ENCODE measurements at places on chromosomes 7 and 10.

- no peak for DNase-seq
Measured at GRCh38 chr10:78742730-78743615, 325.8 kb upstream of the ZMIZ1 start.

DNA sequence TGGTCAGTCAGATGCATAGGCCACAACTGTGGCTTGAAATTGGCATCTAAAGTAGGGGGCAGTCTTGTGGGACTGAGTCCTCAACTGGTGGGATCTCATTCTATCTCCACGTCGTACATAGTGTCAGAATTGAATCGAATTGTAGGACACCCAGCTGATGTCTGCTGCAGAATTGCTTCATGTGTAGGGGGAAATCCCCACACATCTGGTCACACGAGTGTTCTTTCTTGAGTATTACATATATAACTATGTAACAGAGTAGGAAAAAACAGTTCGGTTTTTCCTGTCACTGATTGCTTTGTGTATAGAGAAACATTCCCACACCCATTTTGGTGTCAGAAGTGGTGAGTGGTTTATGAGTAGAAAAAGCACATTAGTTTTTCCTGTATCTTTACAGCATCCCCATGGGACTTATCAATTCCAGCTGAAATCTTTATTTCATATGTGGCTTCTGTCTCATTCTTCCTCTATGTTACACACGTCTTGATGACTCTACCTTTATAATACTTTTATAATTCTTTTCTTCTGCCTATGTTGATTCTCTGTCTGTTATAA, 79.4 kb upstream of the PCGF5 start:
- no peak for DNase-seq

- DNase-seq = no peak
Measured at GRCh38 chr7:155471718-155472117, 13.8 kb downstream of the EN2 start.

GRCh38 chr7:107145067-107145838, 23.6 kb upstream of the HBP1 start:
- no peak for DNase-seq

DNA sequence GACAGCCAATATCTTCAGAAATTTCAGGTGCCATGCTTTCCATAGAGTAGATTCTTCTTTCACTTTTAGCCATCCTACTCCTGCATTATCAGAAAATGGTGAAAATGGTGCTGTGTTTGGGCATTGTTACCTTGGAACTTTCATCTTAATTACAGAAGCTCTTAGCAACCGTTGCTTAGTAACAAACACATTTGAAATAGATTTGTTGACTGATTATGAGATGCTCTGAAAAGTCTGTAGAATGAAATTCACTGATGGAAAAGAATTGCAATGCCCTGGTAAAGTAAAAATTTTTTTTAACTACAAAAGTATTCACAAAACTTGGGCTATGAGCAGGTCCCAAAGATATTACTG, 249.3 kb upstream of the NEBL start:
- DNase-seq = no peak

- DNase-seq = no peak
Measured at GRCh38 chr10:79140085-79140793, 71.5 kb downstream of the ZMIZ1 start.

GRCh38 chr7:135713836-135714470, 14.0 kb downstream of the SLC13A4 start:
- no peak for DNase-seq

DNA sequence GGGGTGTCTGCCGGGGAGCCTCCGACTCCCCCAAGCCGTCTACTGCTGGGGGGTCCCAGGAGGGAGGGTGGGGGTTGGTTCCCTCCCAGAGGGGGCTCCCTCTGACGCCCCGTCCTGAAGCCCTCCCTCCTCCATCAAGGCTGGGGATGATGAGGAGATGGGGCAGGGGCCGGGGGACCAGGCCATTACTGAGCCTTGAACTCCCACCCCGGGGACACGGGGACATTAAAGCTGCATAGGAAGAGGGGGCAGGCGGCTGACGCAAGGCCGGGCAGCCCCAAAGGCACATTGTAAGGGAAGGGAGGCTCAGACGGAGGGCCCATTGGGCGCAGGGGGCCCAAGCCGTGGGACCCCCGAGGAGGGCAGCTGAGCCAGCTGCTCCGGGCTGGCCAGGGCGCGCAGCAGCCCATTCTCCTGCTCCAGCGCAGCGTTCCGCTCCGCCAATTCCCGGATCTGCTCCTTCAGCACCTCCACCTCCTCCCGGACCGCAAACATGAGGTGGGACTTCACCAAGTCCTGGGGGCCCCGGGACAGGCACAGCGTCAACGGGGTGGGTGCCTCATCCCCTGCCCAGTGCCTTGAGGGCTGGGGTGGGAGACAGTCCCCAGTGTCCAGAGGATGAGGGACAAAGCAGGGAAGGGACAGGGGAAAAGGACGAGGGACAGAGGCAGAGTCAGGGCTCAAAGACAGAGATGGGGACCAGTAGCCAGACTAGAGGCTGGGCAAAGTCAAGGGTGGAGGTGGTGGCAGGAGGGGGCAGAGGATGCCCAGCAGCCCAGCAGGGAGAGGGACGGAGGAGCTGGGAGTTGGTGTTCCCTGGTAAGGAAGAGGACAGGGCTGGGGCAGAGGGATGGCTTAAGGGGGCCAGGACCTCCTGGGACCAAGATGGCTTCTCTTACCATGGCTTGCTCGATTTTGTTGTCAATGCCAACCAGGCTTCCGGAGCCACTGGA, 2.9 kb upstream of the SPACDR start:
- DNase-seq = no peak

DNA sequence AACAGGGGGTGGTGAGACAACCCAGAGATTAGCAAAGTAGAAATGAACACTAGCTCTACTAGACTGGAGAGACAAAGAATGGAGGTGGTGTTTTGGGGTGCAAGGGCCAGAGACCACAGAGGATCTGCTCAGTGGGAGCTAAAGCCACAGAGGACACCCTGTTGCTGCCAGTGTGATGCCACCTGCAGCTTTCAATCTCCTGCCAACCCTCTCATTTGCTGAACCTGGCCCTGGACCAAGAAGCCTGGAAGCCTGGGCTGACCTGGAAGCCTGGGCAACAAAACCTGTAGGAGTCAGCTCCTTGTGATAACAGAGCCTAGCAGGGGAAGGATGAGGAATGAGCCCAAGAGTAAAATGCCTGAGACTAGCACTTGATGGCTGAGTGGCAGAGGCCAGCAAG, 81.1 kb upstream of the ADO start:
- no peak for DNase-seq

DNA sequence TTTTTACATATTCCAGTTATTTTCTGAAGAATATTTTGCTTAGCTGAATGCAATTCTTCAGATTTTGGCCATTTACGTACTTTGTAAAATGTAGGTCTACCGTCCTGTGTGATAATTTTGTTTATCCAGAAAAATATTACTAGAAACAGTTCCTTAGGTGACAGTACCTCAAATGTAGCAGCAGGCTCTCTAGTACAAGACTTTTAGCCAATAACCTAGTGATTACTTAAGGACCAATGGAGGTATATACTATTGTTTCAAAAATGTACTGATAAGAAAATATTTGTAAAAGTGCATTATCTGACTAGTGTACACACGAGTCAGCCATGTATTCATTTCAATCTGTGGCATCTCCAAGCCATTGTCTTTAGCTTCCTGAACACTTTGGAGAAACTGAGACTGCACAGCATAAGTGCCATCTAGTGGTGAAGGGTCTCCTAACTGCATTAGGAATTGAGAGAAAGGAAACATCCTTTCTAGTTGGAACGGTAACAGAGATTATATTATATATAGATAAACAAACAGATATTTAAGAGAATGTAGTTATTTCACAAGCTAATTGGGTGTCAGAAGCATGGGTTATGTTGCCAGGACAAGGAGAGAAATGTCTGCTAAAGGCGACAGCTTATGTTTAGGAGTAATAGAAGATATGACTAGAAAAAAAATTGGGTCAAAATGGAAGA, 23.7 kb downstream of the RTKN2 start:
- peak; percentile 52 for DNase-seq

- DNase-seq = no peak
Measured at GRCh38 chr10:62916141-62916603, 100.0 kb upstream of the EGR2 start.

DNA sequence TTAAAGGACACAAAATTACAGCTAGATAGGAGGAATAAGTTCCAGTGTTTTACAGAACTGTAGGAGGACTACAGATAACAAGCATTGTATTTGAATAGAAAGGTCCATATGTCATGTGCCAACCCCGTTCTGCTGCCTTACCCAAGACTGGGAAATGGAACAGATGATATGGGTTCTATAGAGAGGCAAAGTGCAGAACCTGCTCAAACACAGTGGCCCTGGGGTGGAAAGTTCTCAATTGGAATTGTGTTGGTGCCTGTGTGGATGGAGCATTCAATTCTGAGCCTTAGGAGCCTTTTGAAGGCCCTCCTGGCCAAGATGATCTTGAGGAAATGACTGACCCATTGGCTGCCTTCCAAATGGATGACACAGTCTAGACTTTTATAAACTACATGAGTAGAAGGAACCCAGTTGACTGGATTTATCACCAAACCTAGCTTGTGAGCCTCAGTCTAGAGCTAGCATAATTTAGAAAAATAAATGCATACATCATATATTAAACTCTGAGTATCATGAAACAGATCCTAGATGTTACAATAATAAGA, 4.1 kb upstream of the PRSS1 start:
- DNase-seq = no peak

- peak; percentile 70 for DNase-seq
Measured at GRCh38 chr10:100826031-100826651, 80.8 kb downstream of the PAX2 start.

DNA sequence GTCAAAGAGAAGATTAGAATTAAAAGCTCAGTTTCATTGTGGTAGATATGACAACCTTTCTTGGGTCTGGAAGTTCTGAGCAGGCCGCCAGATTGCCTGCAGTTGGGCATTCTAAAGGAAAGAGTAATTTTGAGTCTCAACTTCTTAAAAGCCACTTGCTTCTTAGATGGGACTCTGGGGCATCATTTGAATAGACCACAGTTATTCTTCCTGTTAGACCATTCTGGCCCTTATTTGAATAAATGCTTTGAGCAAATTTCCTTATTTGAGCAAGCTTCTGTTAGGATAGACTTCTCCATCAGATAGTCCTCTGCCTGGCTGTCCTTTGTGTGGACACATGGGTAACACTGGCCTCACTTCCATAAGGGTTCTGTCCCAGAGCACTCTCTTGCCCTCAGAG, 40.2 kb downstream of the SND1 start:
- no peak for DNase-seq

- DNase-seq = no peak
Measured at GRCh38 chr10:62323751-62324150, 50.4 kb upstream of the ZNF365 start.

- no peak for DNase-seq
Measured at GRCh38 chr7:100602889-100603725, 944 bp downstream of the PCOLCE start.

DNA sequence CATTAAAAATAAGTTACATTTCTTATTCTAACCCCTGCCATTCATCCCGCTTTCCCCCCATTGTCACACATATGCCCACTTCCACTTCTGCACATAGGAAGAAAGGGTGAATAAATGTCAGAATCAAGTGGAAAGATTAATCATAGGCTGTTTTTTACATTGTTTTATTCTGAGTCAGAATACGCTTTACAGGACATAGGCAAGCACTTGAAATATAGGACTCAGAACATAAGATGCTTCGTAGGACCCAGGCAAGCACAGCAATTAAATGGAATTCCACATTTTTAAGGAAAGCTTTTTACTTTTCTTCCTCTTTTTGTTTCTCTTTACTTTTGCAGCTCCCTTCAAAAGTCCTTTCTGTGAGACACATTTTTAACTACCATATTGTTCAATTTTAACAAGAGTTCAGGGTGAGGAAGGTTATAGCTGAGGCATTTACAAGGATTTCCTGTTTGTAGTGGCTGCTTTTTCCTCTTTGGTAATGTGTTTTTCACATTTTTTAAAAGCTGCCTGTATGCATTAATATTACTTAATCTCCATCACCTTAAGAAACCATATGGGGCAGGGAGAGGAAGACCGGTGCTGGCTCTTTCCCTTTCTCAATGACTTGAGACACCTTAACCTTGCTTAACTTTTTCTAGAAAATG, 130.0 kb downstream of the TES start:
- DNase-seq = no peak

DNA sequence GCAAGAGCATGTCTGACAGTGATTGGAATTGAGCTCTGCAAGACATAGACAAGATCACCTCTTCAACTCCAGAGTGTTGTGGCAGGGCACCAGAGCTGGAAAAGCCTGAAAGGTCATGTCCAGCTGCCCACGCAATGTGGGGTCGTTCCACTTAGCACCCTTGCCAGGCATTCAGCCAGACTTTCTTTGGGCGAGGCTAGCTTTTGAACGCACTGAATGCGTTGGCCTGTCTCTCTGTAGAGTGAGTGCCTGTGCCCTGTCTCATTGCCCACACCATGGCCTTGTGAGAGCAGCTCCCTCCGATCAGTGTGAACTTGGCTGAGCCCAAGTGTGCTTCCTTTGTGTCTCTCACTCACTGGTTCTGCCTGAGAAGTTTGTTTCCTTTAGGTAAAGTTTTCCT, 23.3 kb downstream of the UBTD1 start:
- no peak for DNase-seq

DNA sequence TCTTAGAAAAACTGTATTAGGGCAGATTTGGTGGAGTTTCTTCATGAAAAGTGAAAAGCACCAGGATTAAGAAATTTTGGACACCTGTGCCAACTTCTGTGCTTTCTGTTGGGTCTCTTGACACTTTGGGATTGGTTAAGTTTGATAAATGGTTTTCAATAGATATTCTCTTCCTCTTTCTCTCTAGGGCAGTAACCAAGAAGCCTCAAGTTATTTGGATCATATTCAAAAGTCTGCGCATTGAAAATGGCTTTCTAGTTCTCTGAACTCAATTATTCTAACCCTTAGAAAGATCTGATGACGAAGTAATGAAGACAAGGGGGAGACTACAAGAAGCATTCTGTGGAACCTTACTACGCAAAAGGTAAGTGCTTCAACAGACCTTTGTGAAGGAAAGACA, 144.0 kb upstream of the CCDC6 start:
- no peak for DNase-seq

DNA sequence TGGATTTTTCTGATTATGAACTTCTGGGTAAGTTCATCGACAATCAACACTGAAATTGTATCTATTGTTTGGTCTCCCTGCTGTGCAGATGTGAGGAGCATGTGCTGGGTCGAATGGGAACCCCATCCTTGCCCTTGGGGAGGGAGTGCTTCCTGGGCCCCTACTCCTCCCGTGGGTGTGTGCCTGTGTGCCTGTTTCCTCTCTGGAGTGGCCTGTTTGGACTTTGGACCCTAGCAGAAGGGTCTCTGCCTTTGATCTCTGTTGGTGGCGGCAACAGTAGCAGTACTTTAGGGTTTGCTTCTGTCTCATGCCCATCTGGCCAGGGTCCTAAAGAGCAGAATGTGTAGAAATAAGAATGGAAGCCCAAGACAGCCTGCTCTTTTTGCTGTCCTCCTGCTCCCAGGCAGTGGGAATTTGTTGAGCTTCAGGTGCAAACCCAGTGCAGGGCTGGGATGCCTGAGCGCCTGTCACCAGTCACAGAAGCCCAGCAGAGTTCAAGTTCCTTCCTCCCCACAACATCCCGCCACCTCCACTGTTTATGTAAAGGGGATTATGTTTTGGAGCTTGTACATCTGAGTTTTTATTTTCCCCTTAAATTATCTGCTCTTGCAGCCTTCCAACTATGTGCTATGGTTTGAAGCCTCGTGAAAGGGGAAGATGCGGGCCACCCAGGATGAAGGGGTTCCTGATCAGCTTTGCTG, 1.5 kb upstream of the TACR2 start:
- DNase-seq = no peak

All from left renal pelvis (tissue), 4 donors.